NCI-H1105 treated with DMSO at 0.1 percent for 48 hours (cell line): ENCODE measurements at places on chromosomes 2 and 18.

- no peak for DNase-seq
Measured at GRCh38 chr18:892316-892715, 12.4 kb upstream of the ADCYAP1 start.

DNA sequence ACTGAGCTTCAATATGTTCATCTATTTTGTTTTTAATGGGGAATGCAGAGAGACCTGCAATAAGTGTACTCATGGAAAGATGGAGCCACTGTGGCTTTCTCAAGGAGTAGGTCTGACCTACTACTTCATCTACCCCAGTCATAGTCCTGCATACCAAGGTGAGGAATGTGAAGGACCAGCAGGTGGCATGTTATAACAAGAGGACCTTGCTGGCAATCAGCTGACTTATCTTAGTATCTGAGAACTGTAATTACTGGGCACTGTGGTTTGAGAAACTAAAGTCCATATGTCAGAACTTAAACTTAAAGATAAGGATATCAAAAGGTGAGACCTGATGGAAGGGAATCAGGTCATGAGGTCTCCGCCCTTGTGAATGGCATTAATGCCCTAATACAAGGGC, 1104.2 kb downstream of the BCL11A start:
- DNase-seq: no peak

DNA sequence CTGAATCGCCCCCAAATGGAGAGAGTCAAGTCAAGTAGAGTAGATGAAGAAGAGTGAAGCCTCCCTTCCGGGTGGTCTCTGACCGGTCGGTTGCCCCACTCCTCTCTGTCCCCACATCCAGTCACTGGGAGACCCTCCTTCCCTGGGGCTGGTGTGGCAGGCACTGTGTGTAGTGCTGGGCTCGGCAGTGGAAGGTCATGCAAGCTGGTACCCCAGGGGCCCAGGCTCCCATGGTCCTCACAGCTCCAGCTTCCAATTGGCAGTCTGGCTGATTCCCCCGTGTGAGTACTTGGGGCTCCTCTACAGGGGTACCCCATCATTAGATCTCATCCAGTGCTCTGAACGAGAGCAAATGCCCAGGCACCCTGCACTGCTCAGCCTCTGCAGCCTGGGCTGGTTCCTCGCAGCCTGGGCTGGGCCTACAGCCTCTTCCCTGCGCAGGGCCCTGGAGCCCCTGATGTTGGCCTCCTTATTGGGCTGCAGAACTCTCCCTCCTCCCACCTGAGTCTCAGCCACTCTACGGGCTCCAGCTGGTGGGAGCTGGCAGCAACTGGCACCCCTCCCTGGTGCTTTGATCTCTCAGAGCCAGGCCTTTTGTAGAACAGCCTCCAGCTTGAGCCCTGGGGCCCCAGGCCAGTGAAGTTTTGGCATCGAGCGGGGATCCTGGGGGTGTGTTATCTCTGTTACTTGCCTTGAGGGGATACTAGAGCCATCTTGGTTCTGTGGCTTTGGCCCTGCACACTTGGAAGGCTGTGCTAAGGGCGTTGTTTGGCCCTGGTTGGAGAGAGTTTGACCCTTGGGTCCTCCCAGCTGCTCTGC, 187.8 kb upstream of the HDAC4 start:
- DNase-seq: no peak

DNA sequence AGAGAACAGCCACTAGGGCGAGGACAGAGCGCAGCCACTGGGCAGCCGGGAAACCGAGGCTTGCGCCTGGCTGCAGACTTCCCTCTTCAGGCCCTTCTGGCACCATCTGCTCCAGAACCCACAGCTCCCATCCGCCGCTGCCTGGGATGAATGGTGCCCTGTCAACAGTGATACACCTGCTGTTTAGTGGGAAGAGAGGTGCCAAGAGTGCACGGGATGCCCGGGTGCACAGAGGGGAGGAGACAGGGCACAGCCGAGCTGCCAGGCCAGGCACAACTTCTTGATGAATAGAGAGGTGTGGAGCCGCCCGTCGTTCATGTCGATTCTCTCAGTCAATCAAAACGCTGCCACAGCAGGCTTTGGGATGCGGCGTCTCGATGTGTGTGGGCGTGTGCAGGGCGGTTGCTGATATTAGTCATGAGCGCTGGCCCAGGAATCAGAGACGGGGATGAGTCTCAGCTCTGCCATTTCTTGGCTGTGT, 39.5 kb downstream of the RRM2 start:
- DNase-seq: peak; percentile 85

GRCh38 chr18:56407646-56408180, 230.7 kb downstream of the TXNL1 start:
- no peak for DNase-seq

DNA sequence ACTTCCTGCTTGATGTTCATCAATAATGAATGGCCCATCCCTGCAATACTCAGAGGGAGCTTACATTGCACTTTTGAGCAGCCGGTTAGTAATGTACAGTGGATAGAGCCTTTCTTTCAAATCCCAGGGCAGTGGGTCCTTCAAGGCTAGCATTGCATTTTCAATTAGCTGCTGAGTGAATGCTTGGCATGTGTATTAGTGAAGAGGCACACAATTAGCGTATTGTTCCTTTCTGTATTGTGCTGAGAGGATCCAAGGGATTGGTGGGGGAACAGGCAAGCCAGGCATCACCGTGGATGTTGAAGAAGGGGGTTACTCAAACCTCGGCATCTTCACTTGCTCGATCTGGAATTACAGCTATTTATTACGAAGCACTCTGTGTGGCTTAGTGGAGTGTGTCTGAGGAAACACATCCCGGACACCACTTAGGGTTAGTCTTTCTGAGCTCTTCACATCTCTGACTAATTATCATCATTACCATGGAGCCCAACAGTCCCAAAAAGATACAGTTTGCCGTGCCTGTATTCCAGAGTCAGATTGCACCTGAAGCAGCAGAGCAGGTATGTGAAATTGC, at the start of gene PPP1R1C:
Gene PPP1R1C (plus strand): TSS at position 222 of the 574 bp plus-strand sequence. CDS start 258 bp downstream, at position 480.
- no peak for DNase-seq

DNA sequence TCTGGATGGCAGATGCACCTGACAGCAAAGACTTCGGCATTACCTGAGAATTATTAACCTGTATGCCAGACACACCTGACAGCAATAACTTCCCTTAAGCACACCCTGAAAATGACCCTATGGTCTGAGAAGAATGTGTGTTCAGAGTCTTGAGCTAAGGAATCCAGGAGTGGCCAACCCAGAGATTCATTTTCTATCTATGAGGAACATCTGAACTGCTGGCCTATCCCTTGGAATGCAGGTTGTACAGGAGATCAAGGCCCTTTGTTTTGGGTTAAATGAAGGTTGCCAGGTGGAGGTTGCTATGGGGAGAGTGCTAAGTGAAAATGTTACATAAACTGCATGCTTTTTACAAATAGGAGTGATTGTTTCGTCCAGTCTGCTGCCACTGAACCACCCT, 200.9 kb upstream of the MEIS1 start:
- no peak for DNase-seq

DNA sequence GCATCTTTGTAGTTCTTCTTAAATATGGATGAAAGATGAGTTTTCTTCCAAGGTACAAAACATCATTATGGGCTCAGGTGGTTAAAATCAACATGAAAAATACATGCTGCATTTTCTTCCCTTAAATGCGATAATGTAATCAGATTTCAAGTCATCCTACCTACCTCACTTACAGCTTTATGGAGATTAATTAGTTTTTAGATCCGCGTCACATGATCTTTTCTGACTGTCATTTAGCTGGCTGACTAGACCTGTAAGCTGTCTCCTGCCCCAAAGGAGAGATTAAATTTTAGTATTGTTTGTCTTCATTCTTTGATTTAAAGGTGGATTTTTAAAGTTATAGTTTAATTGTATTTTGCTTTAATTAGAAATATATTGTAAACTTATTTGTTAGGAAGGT, 678.0 kb upstream of the ZEB2 start:
- peak; percentile 41 for DNase-seq

- DNase-seq: no peak
Measured at GRCh38 chr2:107553046-107553445, 273.6 kb upstream of the RGPD4 start.

DNA sequence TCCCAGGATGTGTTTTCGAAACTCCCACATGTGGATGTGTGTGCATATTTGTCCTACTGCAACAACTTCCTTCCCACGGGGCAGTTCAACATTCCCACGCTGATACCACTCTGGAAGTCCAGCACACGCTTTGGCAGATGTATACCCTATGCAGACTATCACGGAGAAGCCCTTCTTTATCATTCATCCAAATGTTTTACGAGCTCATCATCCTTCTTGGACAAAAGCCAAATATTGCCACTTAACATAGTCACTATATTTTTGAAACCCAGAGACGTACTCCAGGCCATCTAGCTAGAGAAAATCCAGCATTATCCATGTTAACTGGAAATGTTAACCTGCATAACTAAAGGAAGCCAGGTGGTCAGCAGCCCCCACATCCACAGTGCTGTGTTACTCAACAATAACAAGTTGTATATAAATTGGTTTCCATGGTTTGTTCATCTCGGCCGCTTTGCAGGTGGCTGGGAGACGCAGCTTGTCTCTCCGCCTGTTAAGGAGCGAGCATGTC, 131.5 kb downstream of the ZNF532 start:
- DNase-seq: peak; percentile 18

DNA sequence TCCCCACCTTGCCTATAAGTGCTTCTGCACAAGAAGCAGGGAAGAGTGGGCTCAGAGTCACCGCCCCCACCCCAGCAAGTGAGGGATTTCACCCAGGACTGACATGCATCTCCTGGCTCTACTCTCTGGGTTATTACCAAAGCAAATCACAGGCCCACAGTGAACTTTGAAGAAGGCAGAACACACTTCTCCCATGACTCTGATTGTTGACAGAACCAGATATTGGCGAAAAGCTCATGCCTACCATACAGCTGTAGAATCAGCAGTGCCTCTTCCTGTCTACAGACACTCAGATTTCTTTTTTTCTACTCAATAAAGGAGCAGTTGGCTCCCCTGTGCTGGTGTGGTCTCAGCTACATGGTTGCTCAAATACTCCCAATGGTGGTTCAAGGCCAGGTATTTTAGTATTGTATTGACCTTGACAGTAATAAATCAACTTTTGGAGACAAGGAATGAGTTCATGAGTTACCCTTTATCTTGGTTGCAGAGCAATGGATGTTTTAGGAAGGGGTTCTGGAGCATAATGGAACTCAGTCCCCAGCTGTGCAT, 512.9 kb upstream of the ID2 start:
- no peak for DNase-seq

DNA sequence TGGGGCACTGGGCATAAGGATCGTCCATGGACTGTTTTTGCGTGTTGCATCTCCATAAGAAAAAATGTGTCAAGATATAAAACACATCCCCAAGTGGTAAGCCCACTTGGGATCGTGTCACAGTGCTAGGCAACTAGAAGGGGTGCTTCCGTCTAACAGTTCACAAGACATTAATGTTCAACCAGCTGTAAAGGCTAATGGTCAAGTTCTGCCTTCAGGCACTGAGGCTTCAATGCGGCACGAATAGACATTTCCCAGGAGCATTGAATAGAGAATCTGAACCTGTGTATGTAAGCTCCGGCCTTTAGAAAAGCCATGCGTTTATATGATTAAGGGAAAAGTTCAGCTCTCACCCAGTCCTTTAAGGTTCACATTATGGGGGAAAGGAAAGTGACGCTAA, 42.0 kb downstream of the ABHD3 start:
- DNase-seq: no peak

GRCh38 chr2:37851428-37851827, 73.7 kb upstream of the RMDN2 start:
- DNase-seq: no peak

GRCh38 chr2:10307561-10308156, 5.0 kb downstream of the HPCAL1 start:
- no peak for DNase-seq

- DNase-seq: no peak
Measured at GRCh38 chr2:61368687-61369665, 101.9 kb downstream of the USP34 start.

DNA sequence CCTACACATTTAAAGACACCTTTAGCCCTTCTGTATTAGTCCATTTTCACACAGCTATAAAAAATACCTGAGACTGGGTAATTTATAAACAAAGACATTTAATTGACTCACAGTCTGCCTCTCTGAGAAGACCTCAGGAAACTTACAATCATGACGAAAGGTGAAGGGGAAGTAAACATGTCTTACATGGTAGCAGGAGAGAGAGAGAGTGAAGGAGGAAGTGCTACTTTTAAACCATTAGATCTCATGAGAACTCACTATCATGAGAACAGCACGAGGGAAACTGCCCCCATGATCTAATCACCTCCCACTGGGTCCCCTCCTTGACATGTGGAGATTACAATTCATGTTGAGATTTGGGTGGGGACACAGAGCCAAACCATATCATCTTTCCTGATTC, 946.6 kb downstream of the SLC4A3 start:
- DNase-seq: no peak

DNA sequence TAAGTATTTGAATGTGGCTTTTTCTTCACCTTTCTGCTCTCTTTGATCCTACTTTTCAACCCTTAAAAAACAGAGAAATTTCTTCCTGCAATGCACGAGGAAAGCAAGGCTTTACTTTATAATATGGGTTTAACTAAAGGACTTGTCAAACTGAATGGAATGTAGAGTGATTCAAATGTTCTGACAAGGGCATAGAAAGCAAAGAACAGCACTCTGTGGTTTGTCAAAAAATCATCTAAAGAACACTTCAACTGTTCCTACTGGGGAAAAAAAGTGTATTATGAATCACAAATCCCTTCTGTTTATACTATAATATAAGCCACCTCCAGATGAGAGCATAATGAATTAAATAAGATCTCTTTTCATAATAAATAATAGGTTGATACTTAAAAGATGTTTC, 45.0 kb upstream of the RIT2 start:
- DNase-seq: peak; percentile 35

GRCh38 chr2:197229509-197230443, 80.8 kb downstream of the ANKRD44 start:
- no peak for DNase-seq

GRCh38 chr2:112831513-112831845, 5.1 kb downstream of the IL1B start:
- no peak for DNase-seq

GRCh38 chr2:29281916-29282247, 166.7 kb downstream of the CLIP4 start:
- DNase-seq: no peak

GRCh38 chr2:67689651-67690050, 292.5 kb downstream of the ETAA1 start:
- no peak for DNase-seq

DNA sequence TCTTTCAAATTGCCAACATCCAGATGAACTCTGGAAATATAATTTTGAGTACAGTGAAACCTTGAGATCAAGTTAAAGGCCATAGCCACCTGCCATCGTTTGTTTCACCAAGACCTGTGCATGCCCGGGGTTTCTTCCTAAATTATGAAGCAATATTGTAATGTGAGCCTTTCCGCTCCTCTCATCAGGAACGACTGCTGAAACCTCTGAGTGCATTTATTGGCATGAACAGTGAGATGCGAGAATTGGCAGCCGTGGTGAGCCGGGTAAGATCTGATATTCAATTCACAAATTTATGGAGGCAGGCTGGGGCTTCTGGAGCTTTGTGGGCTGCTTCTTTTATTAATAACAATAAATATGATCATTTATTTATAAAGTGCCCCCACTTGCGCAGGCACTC, 27.7 kb upstream of the ELOA2 start:
- DNase-seq: no peak

- DNase-seq: no peak
Measured at GRCh38 chr18:22483407-22483806, 65.7 kb upstream of the CTAGE1 start.

GRCh38 chr2:228268756-228269155, 87.3 kb upstream of the SPHKAP start:
- DNase-seq: peak; percentile 93

GRCh38 chr2:146203064-146203624, 1641.7 kb upstream of the ACVR2A start:
- DNase-seq: no peak
